ENCODE measurements at places on chromosomes 7 and 10. TPM values are rescaled to one million over a fixed set of nuclear protein-coding genes. Genes with fewer than 3 reads are reported as not detected.

MSS51 gene
- total RNA-seq: 2.4 TPM

DNA sequence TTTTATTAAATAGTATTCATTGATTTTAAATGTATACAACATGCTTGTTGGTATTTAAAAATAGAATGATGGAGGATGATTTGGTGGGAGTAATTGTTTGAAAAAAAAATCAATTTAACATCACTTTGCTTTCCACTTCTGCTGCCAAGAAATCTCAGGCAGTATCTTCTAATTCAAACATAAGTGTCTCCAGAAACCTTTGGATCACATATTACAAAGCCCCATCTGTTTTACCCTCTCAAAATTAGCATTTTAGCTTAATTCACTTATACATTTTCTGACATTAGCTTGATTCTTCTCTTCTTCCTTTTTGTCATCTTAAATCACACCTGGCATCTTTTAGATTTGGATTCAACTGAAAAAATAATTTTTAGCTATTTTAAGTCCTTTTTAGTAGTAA lies 72.9 kb upstream of the KMT2C start:
- no peaks in the 10 kb centered on the region for H3K27me3 ChIP-seq
- H3K4me3 ChIP-seq: no peak overlapping the region
- no peak for DNase-seq
- peaks cover 8% of the 10 kb centered on the region for H3K4me1 ChIP-seq

GRCh38 chr10:7526017-7526400 lies 115.2 kb upstream of the SFMBT2 start:
- H3K4me3 ChIP-seq: no peak overlapping the region
- H3K36me3 ChIP-seq: no peaks in the 10 kb centered on the region
- H3K27ac ChIP-seq: no peak overlapping the region
- H3K27me3 ChIP-seq: peaks cover 2% of the 10 kb centered on the region

- H3K36me3 ChIP-seq: peaks cover 2% of the 10 kb centered on the region
- H3K4me3 ChIP-seq: no peak overlapping the region
- no peaks in the 10 kb centered on the region for H3K4me1 ChIP-seq
- H3K27me3 ChIP-seq: no peaks in the 10 kb centered on the region
These were observed 231.5 kb downstream of the ELFN1 start for GRCh38 chr7:1901431-1902210.
